Suppressor macrophage (primary cell): ENCODE measurements at places on chromosomes 2 and 18.

DNA sequence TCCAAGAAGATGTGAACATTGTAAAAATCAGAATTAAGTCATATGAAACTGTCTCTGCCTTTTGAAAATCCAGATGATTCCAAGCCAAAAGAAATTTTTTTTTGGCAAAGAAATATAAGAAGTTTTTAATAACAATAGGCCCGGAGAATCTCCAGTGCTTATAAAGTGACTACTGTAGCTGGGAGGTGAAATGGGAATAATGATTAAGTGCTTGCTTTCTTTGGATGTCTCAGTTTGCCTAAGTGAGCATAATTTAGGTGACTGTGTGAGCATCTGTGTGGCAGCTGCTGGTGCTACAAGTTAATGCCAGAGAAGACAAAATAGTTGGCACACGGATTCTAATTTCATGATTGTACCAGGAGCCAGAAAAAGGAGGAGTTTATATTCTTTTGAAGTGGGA lies 185.0 kb downstream of the LTBP1 start:
- DNase-seq: no peak

DNA sequence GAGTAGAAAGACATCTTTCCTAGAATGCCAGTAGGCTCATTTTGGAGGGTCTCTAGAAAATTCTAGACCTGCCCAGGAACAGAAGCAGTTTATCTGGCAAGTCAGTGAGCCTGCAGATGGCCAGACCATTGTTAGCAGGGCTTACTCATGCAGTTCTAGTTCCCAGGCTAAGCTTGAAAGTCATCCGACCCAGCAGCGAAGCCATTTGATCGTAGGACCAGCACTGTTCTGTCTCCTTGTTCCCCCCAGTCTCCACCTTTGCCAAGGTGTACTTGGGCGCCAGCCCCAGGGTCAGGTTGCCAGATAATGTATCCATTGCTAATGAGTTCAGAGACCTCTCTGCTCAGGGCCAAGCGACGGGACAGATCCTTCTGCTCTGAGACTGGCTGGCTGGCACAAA lies 70.1 kb downstream of the EPAS1 start:
- no peak for DNase-seq

GRCh38 chr2:209965723-209966122 lies 36.7 kb upstream of the RPE start:
- DNase-seq: no peak

DNA sequence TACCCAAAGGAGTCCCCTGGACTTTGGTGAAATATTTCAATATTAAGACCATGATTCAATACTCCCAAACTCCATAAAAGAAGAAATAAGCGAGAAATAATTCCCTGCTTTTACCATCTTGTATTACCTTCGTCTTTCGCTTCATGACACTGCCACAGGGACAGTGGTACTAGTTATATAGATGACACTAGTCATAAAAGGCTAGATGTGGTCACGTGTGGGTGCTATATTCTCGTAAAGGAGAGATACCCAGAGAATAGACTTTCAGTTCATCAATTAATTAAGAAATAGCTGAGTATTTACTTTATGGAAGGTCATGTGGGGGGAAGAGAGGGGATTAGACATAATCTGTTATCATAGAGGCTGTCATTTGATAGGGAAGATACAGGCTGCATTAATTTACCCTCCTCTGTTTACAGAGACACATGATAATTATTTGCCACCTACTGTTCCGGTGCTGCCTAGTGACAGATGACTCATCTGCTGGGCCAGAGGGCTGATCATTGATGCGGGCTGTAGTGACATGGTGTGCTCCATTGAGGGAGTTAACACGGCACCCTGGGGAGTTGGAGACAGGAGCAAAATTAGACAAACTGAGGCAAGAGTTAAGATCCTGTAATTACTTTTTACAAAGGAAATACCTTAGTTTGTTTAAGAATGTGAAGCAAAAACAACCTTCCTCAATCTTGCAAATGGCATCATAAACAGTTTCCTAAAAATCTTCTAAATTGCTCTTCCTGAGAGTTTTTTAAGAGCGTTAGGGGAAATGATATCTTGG lies 78.2 kb upstream of the ITGB6 start:
- DNase-seq: no peak

- no peak for DNase-seq
Observed at GRCh38 chr2:14634182-14634488, 1.6 kb downstream of the LRATD1 start.

- no peak for DNase-seq
Observed at GRCh38 chr18:7646174-7646886, 79.2 kb downstream of the PTPRM start.
